Stimulated activated CD8-positive, alpha-beta memory T cell treated with anti-CD3 and anti-CD28 coated beads, Interleukin-12 subunit alpha, Interleukin-12 subunit beta, amount 100 ng/mL, for 1 hour (primary cell): ENCODE measurements at places on chromosomes 2 and 18.

DNA sequence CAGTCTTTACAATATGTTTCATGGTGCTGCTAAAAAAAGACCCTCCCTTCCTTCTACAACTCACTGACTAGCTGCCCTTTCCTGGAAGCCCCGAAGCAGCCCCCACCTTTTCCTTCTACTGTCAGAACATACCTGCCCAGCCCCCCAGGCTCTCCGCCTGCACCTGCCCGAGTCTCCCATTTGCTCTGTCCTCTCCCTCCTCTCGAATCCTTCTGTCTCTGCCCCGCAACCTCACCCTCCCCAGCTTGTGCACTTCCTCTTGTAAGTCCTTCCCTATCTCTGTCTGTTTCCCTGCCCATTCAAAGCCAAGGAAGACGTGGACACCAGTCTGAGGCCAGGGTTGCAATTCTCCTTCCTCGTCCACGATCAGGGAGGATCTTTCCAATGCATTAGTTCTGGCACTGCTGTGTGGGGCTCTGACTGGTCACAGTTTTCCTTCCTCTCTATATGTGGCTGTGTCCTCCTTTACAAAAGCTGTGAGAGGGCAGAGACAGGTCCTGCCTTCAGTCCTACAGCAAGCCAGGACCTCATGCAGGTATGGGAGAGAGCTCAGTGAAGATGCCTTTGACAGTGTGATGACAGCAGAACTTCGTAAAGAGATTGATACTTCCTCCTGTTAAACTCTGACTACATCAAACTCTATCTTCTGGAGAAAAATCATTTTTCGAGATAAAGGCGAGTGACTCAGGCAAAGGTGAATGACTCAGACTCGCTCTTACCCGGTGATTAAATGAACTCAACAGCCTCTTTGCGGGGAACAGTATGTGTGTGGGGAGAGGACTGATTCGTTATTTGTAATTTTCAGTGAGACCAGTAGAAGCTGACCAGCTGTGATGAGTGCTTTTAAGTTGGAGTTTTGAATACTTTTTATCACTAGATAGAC, 14.2 kb downstream of the TNFRSF11A start:
- DNase-seq: no peak

DNA sequence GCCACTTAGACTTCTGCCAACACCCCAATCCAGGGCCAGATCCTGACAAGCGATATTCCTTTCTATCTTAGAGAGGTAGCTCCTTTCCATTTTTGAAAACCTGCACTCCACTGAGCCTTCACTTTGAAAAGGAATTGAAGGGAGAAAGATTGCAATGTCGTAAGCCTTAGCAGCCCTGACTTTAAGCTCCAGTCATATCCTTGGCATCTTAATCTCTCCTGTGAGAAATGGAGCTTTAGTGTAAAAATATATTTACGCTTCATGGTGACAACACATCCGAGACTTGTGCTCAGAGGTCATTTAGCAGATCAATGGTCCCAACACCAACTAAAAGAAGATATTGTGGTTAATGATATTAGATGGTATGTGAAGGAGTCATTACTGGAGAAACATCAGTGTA, 235.8 kb upstream of the MEX3C start:
- DNase-seq: no peak

- DNase-seq: no peak
Measured at GRCh38 chr2:71846072-71846471, 301.6 kb downstream of the CYP26B1 start.

GRCh38 chr2:3160751-3161330, 216.8 kb downstream of the EIPR1 start:
- DNase-seq: no peak

DNA sequence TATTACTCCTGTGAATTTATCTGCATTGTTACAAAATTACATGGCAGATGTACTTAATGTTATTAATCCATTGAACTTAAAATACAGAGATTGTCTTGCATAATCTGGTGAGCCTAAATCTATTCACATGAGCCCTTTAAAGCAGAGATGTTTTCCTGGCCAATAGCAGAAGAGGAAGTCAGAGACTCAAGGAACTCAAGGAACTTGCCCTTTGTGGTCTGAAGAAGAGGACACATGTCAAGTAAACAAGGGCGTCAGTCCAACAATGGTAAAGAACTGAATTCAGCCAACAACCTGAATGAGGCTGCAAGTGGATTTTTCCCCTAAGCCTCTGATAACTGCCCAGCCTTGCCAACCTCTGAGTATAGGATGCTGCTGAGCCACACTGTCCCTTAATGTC, 356.3 kb upstream of the PKDCC start:
- DNase-seq: no peak

GRCh38 chr2:232532419-232532818, 6.5 kb downstream of the CHRND start:
- DNase-seq: no peak

GRCh38 chr2:214856137-214856536, 46.7 kb upstream of the BARD1 start:
- no peak for DNase-seq

- DNase-seq: peak; percentile 66
Measured at GRCh38 chr18:59070181-59070912, 69.3 kb upstream of the SEC11C start.

- DNase-seq: no peak
Measured at GRCh38 chr18:58996131-58996641, 131.5 kb downstream of the ZNF532 start.

- DNase-seq: no peak
Measured at GRCh38 chr18:26550998-26551694, 2.8 kb upstream of the KCTD1 start.

DNA sequence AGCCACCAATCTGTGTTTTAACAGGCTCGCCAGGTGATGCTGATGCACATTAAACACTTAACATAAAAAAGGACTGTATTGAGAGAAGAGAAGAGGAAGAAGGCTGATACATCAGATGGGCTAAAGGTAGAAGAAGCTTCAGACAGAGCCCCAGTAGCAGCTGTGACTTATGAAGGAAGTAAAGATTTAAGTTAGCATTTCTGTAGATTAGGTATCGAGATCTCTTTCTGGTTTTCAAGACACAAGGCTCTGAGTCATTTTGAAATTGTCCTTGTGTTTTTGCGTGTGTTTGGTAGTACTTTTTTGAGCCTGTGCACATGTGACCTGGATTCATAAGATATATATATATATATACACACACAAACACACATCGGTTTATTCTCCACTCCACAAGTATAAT, 40.6 kb upstream of the GCFC2 start:
- no peak for DNase-seq

DNA sequence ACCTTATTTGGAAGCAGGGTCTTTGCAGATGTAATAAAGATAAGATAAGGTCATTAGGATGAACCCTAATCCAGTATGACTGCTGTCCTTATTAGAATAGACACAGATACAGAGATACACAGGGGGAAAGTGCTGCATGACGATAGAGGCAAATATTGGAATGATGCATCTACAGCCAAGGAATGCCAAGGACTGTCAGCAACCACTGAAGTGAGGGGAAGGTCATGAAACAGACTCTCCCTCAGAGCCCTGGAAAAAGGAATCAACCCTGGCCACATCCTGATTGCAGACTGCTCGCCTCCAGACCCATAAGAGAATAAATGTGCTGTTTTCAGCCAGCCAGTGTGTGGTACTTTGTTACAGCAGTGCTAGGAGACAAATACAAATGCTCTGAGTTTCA, 14.8 kb downstream of the TMEM237 start:
- no peak for DNase-seq
